ENCODE measurements at places on chromosomes 11 and 22. TPM values are rescaled to one million over a fixed set of nuclear protein-coding genes. Genes with fewer than 3 reads are reported as not detected.

Gene B3GAT1
- 34.6 TPM for total RNA-seq

Gene JOSD1
- 66.1 TPM for total RNA-seq

Gene B4GALNT4
- total RNA-seq, result 99.5 TPM

Gene FADS2
- 109 TPM for total RNA-seq

Gene MRPL11
- total RNA-seq, result 13.9 TPM

Gene PATE2
- total RNA-seq, result 1.6 TPM

Gene RIMBP3C
- 1.6 TPM for total RNA-seq

DNA sequence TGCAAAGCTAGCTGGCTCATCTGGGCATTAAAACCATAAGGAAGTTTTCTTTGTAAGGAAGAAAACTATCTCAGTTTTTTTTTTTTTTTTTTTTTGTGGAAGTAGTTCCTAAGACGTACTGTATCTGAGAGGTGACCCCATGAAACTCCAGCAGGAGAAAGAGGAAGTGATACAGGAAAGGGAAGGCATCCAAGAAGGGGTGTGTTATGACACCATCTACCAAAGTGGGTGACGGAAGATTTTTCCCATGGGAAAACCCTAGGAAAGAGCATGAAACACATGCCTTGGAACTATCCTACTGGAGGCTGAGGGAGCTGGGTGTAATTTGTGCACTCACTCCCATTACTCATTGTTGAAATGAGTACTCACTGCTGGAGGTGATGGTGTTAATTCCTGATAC lies 63.8 kb upstream of the ARHGAP20 start:
- DNase-seq, result no peak

DNA sequence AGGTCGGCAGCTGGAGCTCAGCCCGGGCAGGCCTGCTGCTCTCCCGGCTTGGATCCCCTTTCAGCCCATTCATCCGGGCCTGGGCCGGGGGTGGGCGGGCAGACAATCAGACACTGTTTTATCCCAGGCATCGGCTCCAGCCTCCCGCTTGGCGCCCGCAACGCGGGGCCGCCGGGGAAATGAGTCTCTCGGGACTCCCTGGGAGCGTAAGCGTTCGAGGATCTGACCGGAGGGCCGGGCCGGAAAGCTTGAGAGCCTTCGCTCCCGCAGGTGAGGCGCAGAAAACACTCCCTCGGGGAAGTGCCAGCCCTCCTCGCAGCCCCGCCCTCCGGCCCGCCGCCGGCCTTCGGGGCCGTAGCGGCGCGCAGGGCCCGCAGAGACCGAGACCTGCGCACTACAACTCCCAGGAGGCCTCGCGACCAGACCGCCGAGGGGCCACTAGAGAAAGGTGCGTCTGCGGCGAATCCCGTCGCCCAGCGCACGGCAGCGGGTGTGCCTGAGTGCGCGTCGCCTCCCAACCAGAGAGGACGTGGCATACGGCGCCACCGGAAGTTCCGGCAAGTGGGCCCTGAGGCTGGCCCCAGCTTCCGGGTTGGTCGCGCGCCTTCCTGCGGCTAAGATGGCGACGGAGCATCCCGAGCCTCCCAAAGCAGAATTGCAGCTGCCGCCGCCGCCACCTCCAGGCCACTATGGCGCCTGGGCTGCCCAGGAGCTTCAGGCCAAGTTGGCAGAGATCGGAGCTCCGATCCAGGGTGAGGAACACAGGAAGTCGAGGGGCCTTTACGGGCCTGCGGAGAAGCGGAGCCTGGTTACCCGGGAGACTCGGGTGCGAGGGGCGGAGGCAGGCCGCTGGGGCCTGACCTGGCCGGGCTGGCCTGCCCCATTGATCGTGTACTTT lies at the start of gene SF3B2:
SF3B2 (plus strand) TSS at position 599 of the 898 bp plus-strand sequence; CDS start at position 620, 21 bp downstream.
- DNase-seq, result peak; percentile 98

GRCh38 chr11:68096962-68097361 lies 24.2 kb downstream of the CHKA start:
- no peak for DNase-seq

- no peak for DNase-seq
These were observed 128.1 kb downstream of the CTTN start for GRCh38 chr11:70526116-70527045.

GRCh38 chr11:66289548-66290329 lies 796 bp upstream of the YIF1A start:
- no peak for DNase-seq

DNA sequence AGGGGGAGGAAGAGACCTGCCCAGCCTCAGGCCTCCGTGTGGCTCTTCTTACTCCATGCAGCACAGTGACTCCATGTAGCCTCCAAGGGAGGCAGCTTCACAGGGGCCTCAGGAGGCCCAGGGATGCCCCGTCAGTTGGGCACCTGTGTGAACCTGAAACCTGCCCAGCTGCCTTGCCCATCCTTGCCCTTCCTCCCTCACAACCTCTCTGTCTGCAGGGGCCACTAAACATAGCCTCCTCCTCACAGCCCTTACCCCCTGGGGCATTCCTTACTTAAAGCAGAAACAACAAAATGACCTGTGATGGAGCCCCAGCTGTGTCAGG lies 7.1 kb downstream of the LRRC32 start:
- no peak for DNase-seq

DNA sequence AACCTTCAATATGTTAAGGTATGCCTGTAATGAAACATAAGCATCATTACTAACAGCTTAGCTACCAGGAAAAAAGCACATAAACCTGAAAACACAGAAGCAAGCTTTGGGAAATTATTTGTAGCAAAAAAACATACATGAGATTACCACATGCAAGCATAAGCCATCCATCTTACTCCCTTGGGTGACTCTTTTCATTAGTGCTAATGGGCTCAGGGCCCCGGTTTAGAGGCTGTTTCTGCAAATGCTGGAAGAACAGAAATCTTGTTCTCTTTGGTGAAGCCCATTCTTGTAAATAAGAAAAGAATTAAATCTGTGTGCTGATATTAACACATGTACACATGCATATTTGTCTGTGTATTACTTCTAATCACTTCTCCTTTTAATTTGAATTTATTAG lies 314.3 kb downstream of the TTC28 start:
- DNase-seq, result no peak

DNA sequence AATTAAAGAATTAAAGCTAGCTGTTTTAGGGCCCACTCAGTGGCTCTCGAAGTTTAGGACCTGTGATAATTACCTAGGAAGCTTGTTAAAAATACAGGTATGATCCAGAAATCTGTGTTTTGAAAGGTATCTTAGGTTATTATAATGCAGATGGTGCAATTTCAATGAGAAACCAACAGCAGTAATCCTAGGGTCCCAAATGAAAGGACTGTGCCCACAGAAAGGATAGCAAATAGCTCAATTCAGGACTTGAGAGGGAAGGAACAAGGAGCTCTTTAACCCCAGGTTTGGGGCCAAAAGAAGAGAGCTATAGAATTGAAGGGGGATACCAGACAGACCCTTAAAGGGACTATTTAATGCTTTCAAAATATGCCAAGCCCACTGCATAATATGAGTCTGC lies 11.7 kb downstream of the MMP20 start:
- DNase-seq, result no peak
